ENCODE measurements at places on chromosomes 6 and 20. TPM values are rescaled to one million over a fixed set of nuclear protein-coding genes. Genes with fewer than 3 reads are reported as not detected.

Gene ELOVL2
- total RNA-seq = not detected

- no peaks in the 10 kb centered on the region for H3K36me3 ChIP-seq
- peaks cover 3% of the 10 kb centered on the region for H3K27me3 ChIP-seq
- no peak overlapping the region for H3K27ac ChIP-seq
- H3K4me3 ChIP-seq = no peak overlapping the region
- DNase-seq = no peak
- H3K4me1 ChIP-seq = no peaks in the 10 kb centered on the region
Measured at GRCh38 chr6:87972279-87972678, 75.4 kb upstream of the SPACA1 start.

Gene TFAP2C
- total RNA-seq = not detected

- peaks cover 11% of the 10 kb centered on the region for H3K4me1 ChIP-seq
- no peak for DNase-seq
- H3K36me3 ChIP-seq = peaks cover 16% of the 10 kb centered on the region
- no peak overlapping the region for H3K27ac ChIP-seq
- no peak overlapping the region for H3K4me3 ChIP-seq
Measured at GRCh38 chr20:444117-444516, 18.2 kb downstream of the TBC1D20 start.

- H3K4me3 ChIP-seq = no peak overlapping the region
- no peaks in the 10 kb centered on the region for H3K36me3 ChIP-seq
- H3K27ac ChIP-seq = no peak overlapping the region
- H3K4me1 ChIP-seq = no peaks in the 10 kb centered on the region
- no peak for DNase-seq
Measured at GRCh38 chr6:151015101-151015700, 149.7 kb downstream of the MTHFD1L start.

DNA sequence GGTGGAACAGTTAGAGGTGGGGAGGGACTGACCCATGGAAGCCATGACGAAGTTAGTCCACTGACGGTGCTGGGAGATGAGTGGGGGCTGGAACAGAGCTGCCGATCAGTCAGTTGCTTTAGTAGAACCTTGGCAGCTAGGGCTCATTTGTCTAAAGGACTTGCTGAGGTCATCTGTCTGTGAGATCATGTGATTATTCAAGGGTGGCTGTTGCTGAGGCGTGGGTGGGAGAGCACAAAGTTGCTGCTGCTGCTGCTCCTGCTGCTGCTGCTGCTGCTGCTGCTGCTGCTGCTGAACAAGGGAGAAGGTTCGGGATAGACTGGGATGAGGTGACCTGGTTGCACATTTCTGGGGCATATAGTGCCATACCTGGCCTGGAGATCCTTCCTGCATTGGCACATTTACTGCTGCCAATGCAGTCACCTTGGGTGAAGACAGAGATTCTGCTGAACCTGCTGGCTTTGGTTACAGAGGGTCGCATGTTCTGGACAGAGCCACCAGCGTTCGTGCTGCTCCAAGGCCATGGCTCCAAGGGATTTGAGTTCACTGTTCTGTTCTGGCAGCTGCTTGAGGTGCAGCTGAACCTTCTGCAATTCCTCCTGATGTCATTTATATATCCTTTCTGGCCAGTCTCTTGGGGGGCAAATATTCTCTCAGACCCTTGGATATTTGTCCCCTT lies 840.5 kb downstream of the HACE1 start:
- DNase-seq = no peak
- no peak overlapping the region for H3K4me3 ChIP-seq
- H3K4me1 ChIP-seq = no peaks in the 10 kb centered on the region
- H3K27ac ChIP-seq = no peak overlapping the region
- H3K27me3 ChIP-seq = no peaks in the 10 kb centered on the region
- no peaks in the 10 kb centered on the region for H3K36me3 ChIP-seq

- no peaks in the 10 kb centered on the region for H3K36me3 ChIP-seq
- H3K27ac ChIP-seq = no peak overlapping the region
Measured at GRCh38 chr20:24682496-24682985, 213.1 kb downstream of the SYNDIG1 start.

DNA sequence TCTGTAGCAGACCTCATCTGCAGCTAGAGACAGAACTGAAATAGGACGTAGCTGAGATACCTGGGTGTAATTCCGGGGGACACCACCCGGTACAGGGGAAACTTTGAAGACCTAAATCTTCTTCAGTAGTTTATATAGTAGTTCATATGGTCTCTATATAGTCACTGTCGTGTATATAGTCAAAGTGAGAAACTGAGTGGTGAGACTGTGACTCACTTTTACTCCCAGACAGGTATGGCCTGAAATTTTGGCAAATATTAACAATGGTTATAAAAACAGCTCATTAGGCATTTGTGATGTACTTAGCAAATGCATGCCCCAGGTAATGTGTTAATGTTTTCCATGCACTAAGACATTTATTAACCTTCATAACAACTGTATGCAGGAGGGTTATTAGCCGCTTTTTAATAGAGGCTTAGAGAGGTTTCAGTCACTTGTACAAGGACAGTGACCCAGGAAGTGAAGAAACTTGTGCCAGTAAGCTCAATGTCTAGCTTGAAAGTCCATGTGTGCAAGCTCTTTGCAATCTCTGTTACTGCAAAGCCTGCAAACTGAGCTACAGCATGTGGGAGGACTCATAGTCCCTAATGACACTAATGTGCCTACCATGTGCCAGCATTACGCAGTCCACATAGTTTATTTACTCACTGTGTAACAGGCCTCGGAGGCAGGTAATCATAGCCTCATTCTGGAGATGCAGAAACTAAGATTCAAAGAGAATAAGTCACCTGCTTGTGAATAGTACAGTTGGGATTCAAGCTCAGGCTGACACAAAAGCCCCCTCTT lies 165.4 kb upstream of the CHD6 start:
- no peak overlapping the region for H3K4me3 ChIP-seq
- no peak overlapping the region for H3K27ac ChIP-seq
- H3K27me3 ChIP-seq = no peaks in the 10 kb centered on the region
- no peaks in the 10 kb centered on the region for H3K4me1 ChIP-seq
- DNase-seq = no peak

GRCh38 chr6:156953479-156954146 lies 176.4 kb downstream of the ARID1B start:
- DNase-seq = no peak

GRCh38 chr6:32968867-32969684 lies 682 bp downstream of the BRD2 start:
- peaks cover 4% of the 10 kb centered on the region for H3K36me3 ChIP-seq
- H3K4me1 ChIP-seq = peaks cover 22% of the 10 kb centered on the region
- peak overlapping the region; percentile 97 for H3K27ac ChIP-seq
- H3K27me3 ChIP-seq = no peaks in the 10 kb centered on the region
- peak; percentile 47 for DNase-seq

DNA sequence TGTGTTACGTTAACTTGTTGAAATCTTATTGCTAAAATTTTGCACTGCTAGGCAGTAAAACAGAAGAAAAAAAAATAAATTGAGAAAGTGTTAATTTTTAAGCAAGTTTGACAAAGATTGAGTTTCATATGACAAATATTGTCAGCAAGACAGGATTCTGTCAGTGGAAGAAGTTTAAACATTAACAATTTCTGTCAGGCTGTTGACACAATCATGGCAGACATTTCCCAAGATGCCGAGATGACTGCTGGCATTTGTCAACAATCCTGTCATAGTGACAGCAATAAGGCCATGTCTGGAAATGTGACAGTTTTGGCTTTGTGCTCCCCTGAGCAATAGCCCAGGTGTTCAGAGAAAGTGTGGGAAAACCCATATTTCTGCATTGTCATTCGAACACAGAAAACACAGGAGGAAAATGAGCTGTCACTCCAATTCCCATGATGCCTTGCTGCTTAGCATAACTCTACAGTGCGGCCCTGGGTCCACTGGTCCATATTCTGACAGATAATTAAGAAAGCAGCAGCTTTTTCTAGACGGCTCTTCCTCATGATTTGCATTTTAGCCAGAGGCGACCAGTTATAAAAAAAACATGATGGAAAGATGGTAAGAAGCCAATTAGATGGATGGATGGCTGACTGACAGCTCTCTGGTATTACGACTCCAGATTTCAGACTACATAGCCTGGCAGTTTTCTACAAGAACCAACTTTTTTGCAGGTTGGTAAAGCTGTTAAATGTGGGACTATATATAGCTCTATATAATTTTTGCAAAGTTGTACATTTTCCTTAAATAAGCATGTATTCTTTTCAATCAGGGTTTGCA lies 43.6 kb upstream of the DEFB112 start:
- H3K36me3 ChIP-seq = no peaks in the 10 kb centered on the region
- DNase-seq = no peak
- no peak overlapping the region for H3K4me3 ChIP-seq
- H3K27ac ChIP-seq = no peak overlapping the region
- H3K27me3 ChIP-seq = no peaks in the 10 kb centered on the region

DNA sequence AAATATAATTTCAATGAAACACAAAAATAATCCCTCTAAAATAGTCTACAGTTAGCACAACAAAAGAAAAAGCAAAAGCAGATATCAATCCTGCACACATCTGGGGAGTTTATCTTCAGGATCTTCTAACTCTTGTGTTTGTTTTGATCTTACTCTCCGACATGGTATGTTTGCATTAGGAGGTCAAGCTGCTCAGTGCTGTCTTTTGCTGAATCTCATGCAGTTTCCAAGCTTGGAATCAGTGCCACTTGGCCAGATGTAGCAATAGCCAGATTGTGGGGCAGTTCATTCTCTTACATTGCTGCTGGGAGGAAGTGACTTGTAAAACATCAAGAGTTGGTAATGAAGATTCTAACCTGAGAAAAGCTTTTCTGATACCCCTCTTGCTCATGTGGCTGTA lies 29.5 kb downstream of the RIOK1 start:
- H3K36me3 ChIP-seq = peaks cover 27% of the 10 kb centered on the region
- no peak overlapping the region for H3K4me3 ChIP-seq
- no peak overlapping the region for H3K27ac ChIP-seq
- DNase-seq = no peak
- H3K4me1 ChIP-seq = no peaks in the 10 kb centered on the region

DNA sequence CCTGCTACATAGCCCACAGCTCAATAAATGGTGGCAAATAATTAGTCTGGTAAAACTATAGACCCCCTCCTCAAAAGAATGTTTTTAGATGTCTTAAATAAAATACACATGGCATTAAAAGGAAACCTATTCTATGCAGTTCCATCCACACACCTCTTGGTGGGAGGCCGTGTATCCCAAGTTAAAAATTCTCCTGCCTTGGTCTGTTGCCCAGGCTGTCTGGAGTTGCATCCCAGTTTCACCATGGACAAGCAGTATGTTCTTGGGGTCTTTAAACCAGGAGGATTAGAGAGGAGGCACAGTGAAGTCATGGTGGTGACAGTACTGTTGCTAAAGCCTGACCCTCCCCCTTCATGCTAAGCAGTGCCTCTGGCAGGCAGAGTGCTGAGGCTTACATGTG lies 95.5 kb downstream of the SULF2 start:
- H3K4me1 ChIP-seq = no peaks in the 10 kb centered on the region
- no peak overlapping the region for H3K4me3 ChIP-seq
- H3K36me3 ChIP-seq = no peaks in the 10 kb centered on the region
- H3K27ac ChIP-seq = no peak overlapping the region

GRCh38 chr6:8174571-8174970 lies 72.2 kb upstream of the EEF1E1 start:
- H3K36me3 ChIP-seq = no peaks in the 10 kb centered on the region
- H3K27me3 ChIP-seq = no peaks in the 10 kb centered on the region
- H3K27ac ChIP-seq = no peak overlapping the region
- no peaks in the 10 kb centered on the region for H3K4me1 ChIP-seq
- no peak overlapping the region for H3K4me3 ChIP-seq

DNA sequence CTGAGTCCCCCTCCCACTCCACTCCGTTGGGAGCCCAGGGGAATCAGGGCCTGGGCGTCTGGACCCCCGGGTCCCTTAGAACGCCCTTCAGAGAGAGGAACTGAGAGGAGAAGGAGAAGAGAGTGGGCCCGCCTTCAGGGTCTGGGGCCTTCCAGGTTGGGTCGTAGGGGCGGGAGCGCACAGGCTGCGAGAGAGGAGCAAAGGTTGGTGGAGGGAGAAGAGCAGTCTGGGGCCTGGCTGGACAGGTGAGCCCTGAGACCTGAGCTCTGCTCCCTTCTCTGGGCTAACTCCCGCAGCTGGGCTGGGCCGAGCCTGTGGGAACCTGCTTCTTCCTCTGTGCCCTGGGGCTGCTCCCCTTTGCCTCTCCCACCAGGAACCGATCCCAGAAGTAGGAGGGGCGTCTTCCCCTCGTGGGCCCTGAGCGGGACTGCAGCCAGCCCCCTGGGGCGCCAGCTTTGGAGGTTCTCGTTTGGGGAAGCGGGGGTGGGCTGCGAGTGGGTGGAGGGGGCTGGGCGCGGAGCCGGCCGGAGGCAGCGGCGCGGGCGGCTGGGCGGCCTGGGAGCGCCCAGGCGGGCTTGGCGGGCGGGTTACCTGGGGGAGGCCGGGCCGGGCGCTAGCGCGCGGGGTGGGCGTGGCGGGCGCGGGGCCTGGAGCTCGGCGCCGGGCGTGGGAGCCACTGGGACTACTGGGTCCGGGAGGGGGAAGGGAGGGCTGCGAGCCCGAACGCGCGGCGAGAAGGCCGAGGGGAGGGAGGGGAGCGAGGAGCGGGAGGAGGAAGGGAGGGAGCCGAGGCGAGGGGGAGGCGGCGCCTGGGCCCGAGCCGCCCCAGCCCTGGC lies at the start of gene DDR1:
Gene DDR1, plus strand, starts transcription at position 835 of the 836 bp plus-strand sequence. CDS start 4,211 bp downstream, outside the sequence.
- DNase-seq = peak; percentile 44
- no peaks in the 10 kb centered on the region for H3K27me3 ChIP-seq
- H3K27ac ChIP-seq = peak within 1 kb of the TSS; percentile 76

- no peaks in the 10 kb centered on the region for H3K36me3 ChIP-seq
- H3K27ac ChIP-seq = no peak overlapping the region
- H3K4me3 ChIP-seq = no peak overlapping the region
Measured at GRCh38 chr6:27761391-27761790, 150.8 kb downstream of the OR2B2 start.

Gene TTBK1
- total RNA-seq = 1.1 TPM

DNA sequence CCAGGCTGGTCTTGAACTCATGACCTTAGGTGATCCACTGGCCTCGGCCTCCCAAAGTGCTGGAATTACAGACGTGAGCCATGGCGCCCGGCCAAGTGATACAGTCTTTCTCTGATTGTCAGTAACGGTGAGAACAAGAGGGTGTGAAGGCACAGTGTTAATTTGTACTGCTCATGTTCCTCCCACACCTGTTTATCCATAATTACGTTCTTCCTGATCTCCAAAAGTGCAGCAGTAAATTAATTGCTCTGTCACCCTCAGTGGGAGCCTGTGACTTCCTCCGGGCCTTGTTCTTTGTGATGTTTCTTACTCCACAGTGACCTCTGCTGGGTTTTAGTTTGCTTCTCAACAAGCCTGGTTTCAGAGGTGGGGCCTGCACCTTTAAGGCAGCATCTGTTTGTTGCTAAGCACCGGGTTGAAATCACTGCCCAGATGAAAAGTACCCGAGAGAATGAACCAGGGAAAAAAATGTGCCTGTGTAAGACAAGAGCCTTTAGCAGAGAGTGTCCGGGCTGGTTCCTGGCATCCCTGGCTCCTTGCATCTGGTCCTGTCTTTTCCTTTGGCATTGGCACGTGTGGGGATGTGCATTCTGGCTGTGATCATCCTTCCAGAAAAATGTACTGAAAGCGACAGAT lies 89.1 kb upstream of the CLDN20 start:
- peak; percentile 64 for DNase-seq
- no peaks in the 10 kb centered on the region for H3K36me3 ChIP-seq
- peaks cover 16% of the 10 kb centered on the region for H3K4me1 ChIP-seq
- H3K27me3 ChIP-seq = no peaks in the 10 kb centered on the region

Gene LPA
- total RNA-seq = not detected
